Upper lobe of right lung (tissue), 1 donor: ENCODE measurements at places on chromosomes 12 and 14. TPM values are rescaled to one million over a fixed set of nuclear protein-coding genes. Genes with fewer than 3 reads are reported as not detected.
A peak's percentile ranks its signal among the peaks of the same experiment; 100 is the strongest.

Gene OTOGL
- 0.09 TPM for total RNA-seq

Gene RPGRIP1
- 1.7 TPM for total RNA-seq

Gene SLCO1C1
- total RNA-seq, result 0.96 TPM

Gene USP44
- 14.9 TPM for total RNA-seq

Gene MMP19
- total RNA-seq, result 30.2 TPM

Gene TMED10
- total RNA-seq, result 303 TPM

Gene NKX2-8
- total RNA-seq, result 0.43 TPM

Gene ZFYVE26
- 42.9 TPM for total RNA-seq

Gene OASL
- total RNA-seq, result 12.7 TPM

Gene SMCO2
- total RNA-seq, result 0.38 TPM

Gene OR6S1
- not detected for total RNA-seq

Gene CYP46A1
- 1.3 TPM for total RNA-seq

Gene WNT5B
- 2.3 TPM for total RNA-seq

Gene ACSM4
- total RNA-seq, result not detected

Gene CIDEB
- 18.8 TPM for total RNA-seq

DNA sequence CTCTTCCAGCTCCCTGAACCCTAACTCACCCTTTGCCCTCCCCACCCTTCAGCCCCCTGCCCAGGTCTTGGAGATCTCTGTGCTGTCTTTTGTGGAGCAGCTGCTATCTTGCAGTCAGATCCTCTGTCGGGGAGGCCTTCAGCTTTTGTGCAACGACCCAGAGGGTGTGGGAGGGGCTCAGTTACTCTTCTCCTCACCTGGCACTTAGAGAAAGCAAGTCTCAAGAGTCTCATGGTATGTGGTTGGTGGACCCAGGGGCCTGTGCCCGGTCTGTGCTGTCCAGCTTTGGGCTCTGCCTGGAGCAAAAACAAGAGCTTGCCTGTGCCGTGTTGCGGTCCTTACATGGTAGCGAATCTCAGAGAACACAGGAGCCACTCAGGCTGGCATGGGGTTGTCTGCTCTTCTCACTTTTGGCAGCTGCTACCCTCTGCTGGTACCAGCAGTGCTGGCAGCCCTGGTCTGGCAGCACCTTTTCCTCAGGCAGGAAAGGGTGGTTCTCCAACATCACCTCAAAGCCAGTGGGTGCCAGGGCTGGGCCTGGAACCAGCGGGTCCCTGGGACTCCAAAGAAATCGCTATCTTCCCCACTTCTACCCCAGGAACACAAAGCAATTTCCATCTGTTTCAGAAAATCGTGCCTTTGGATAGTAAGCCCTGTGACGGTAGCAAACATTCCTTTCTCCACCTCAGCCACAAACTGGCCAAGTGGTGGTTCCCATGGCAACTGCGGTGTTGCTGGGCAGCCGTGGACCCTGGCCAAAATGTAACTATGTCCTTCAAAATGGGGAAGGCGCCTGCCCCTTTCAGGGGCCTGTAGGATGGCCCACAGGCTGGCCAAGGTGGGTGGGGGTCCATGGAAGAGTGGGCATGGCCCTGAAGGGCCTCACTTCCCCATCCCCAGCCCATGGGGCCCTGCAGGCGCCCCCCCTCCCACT is 90.0 kb downstream of the RIN3 start:
- peak overlapping the region; percentile 1 for H3K27ac ChIP-seq
- no peaks in the 10 kb centered on the region for H3K36me3 ChIP-seq
- DNase-seq, result peak; percentile 77
- H3K4me3 ChIP-seq, result no peak overlapping the region

DNA sequence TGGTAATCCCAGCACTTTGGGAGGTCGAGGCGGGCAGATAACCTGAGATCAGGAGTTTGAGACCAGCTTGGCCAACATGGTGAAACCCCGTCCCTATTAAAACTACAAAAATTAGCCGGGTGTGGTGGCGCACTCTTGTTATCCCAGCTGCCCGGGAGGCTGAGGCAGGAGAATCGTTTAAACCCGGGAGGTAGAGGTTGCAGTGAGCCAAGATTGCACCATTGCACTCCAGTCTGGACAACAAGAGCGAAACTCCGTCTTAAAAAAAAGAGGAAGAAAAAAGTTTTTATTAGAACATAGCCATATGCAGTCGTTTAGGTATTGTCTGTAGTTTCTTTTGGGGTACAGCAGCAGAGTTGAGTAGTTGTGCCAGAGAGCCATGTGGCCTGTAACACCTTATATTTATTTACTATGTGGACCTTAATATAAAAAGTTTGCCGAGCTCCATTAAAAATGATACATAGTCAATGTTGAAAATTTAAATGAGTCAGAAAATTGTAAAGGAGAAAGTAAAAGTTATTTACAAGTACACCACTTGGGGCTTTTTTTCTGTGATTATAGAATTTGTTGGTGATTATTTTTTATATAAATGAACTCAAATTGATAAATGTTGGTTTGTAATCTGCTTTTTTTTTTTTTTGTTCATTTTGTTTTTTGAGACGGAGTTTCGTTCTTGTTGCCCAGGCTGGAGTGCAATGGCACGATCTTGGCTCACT is 2.2 kb downstream of the ADIPOR2 start:
- H3K27ac ChIP-seq, result no peak overlapping the region
- DNase-seq, result no peak
- H3K27me3 ChIP-seq, result no peaks in the 10 kb centered on the region
- no peaks in the 10 kb centered on the region for H3K36me3 ChIP-seq

DNA sequence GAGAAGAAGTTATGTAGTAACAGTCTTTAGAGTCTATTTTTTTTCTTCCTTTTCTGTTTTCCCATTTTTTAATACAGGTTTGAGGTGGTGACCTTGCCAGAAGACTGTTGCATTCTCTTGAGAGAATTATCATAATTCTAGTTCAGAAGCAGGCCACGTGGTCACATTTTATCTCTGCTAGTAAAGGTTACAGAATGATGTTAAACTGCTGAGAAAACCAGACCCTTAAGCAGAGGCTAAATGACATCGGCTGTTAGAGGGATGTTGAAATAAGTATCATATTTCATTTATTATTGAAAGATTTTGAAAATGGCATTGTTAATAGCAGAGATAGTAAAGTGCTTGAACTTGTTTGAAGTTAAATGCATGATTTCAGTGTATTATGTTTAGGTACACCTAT is 49.2 kb downstream of the BRMS1L start:
- DNase-seq, result no peak
- H3K4me3 ChIP-seq, result no peak overlapping the region
- peaks cover 7% of the 10 kb centered on the region for H3K4me1 ChIP-seq
- no peak overlapping the region for H3K27ac ChIP-seq

GRCh38 chr14:77593501-77593961 is 22.9 kb downstream of the SPTLC2 start:
- H3K27ac ChIP-seq, result peak overlapping the region; percentile 40
- DNase-seq, result no peak
- no peaks in the 10 kb centered on the region for H3K27me3 ChIP-seq
- H3K4me3 ChIP-seq, result no peak overlapping the region
- peaks cover 21% of the 10 kb centered on the region for H3K36me3 ChIP-seq

DNA sequence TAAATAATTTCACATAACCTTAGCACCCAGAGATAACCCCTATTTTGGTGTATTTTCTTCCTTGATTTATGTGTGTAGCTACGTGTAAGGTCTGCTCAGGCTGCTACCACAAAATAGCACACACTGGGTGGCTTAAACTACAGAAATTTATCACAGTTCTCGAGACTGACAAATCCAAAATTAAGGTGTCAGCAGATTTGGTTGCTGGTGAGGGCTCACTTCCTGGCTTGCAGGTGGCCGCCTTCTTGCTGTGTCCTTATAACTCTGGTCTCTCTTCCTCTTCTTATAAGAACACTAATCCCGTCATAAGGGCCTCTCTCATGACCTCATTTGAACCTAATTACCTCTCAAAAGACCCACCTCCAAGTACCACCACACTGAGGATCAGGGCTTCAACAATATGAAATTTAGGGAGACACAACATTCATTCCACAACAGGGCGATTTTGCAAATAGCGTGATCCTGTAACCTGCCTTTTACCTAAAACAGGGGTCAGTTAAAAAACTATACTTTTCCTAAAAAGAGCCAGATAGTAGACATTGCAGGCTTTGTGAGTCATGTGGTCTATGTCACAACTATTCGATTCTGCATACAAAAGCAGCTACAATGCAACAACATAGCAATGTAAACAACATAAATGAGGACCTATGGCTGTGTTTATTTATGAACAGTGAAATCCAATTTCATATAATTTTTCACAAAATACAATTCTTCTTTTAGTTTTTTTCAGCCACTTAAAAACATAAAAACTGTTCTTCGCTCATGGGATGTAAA is 371.7 kb downstream of the DPF3 start:
- H3K36me3 ChIP-seq, result no peaks in the 10 kb centered on the region
- H3K27me3 ChIP-seq, result no peaks in the 10 kb centered on the region
- H3K4me3 ChIP-seq, result no peak overlapping the region
- no peak for DNase-seq

GRCh38 chr12:111748151-111748672 is 18.5 kb upstream of the ALDH2 start:
- DNase-seq, result no peak
- no peaks in the 10 kb centered on the region for H3K27me3 ChIP-seq
- no peak overlapping the region for H3K27ac ChIP-seq
- H3K4me1 ChIP-seq, result peaks cover 3% of the 10 kb centered on the region

DNA sequence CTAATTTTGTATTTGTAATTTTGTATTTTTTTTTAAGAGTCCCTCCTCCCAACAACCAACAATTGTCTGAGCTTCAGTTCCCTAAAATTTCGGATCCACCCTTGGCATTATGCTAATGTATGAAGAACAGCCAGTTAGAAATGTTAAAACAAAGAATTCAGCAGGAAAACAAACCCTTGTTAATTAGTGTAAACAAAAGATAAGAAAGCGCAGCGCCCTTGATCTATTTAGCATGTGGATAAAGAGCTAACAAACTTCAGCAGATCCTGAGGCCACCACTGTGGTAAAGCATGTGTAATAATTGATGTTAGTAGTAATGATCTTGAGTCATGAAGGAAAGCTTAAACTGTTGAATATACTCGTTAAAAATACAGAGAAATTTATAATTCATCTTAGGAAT is 199.8 kb downstream of the TMX1 start:
- no peak for DNase-seq
- no peak overlapping the region for H3K4me3 ChIP-seq
- H3K4me1 ChIP-seq, result peaks cover 4% of the 10 kb centered on the region
- H3K36me3 ChIP-seq, result no peaks in the 10 kb centered on the region
- H3K27ac ChIP-seq, result no peak overlapping the region

DNA sequence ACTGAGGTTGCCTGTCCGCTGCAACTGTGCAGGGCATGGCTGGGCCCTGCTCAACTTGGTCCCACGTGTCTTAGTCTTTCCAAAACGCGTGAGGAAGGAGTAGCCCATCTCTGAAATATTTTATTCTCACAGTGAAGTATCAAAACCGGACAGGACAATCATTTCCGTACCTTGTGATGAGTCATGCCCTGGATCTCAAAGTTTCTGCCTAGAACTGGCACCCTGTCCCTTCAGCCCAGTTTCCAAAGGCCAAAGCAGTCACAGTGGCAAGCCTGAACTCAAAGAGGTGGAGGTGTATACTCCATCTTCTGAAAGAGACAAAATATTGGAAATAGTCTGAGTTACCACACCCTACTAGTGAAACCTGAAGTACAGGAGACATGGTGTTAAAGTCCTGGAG is 28.5 kb upstream of the SRGAP1 start:
- no peak overlapping the region for H3K27ac ChIP-seq
- no peaks in the 10 kb centered on the region for H3K36me3 ChIP-seq
- DNase-seq, result no peak
- no peaks in the 10 kb centered on the region for H3K4me1 ChIP-seq
- H3K27me3 ChIP-seq, result no peaks in the 10 kb centered on the region

DNA sequence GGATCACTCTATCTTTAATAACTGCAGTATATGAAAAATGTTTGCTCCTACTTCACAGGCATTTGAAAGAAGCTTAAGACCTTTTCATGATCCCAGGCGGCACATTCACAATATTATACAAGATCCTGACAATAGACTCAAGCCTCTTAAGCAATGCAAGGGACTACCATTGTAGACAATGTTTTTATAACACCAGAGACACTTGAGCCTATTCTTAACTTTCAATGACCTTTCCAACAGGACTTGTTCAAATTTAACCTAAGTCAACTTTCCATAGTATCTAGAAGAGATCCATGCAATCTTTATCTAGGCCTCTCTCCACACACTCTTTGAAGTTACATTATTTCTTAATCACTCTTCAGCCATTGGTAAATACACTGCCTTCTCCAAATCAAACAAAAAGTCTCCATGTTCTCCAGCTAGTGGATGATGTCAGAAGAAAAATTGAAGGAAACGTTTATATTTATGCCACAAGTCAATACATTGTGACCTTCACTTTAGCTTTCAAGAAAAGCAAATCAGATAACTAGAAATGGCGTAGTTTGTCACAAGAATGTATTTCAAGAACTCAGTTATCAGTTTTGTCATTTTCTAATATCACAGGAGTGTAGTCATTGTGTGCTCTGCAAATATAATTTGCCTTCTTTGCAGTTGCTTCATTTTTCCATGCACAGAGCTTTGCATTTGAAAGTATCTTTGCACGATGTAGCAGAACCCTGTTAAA is 41.2 kb downstream of the PHLDA1 start:
- no peaks in the 10 kb centered on the region for H3K36me3 ChIP-seq
- H3K4me3 ChIP-seq, result no peak overlapping the region
- no peak for DNase-seq
- no peaks in the 10 kb centered on the region for H3K4me1 ChIP-seq
- no peak overlapping the region for H3K27ac ChIP-seq
